Stimulated activated CD8-positive, alpha-beta memory T cell treated with anti-CD3 and anti-CD28 coated beads, Interleukin-12 subunit alpha, Interleukin-12 subunit beta, amount 100 ng/mL, for 1 hour (primary cell): ENCODE measurements at places on chromosomes 4 and X.

GRCh38 chr4:140044337-140044902 lies 109.6 kb downstream of the MAML3 start:
- DNase-seq: no peak

DNA sequence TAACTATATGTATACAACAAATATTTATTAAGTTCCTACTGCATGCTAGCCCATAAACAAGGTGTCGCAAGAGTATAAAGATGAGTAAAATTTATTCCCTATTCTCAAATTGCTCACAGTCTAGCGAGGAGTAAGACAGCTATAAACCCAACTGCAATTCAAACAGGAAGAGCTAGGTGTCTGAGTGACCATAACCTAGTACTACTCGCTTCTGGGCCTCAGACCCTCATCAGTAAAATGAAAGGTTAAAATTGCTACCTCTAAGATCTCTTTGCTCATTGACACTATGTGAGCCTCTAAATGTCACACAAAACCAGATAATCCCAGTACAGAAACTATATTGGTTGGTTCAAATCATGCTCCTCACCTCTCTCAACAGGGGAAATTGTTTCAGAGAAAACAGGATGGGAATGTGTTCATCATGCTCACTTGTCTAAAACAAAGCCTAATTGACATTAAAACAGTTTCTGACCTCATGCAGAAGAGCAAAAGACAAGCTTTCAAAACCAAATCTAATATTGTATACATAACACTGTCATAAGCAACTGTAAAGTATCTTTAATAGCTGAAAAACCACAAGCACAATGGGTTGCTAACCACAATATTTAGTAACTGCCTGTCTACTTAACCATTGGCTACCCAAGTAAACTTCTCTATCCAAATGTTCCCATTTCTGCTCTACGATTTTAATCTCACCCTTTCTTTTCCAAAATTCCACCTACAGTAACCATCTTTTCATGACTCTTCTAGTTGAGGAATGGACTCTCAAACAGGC lies 264.6 kb upstream of the FMR1 start:
- DNase-seq: no peak

DNA sequence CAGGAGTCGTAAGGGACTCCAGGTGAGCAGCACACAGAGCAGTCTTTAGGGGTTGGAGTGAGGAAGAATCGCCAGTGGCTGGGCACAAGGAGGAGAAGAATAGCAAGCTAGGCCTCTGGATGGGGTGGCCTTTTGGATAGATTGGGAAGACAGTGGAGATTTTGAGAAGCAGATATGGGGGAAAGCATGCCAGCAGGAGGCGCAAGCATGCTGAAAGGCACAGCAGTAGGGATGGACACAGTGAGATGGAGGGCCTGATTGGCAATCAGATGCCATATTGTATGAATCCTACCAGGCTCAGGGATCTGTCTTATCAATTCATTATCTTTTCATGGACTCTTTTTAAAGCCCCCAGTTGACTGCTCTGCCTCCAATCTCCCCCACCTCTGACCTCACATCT lies 60.4 kb upstream of the MAGEA4 start:
- DNase-seq: no peak

DNA sequence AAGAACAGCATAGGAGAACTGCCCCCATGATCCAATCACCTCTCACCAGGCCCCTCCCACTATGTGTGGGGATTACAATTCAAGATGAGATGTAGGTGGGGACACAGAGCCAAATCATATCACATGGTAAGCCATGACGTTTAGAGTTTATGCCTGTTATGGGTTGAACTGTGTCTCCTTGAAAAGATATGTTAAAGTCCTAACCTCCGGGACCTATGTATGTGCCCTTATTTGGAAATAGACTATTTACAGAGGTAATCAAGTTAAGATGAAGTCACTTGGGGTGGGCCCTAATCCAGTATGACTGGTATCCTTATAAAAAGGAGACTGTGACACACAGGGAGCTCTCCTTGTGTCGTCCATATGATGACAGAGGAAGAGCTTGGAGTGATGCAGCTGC lies 25.2 kb upstream of the SLC2A9 start:
- DNase-seq: no peak

GRCh38 chr4:101014417-101014816 lies 332.9 kb downstream of the PPP3CA start:
- DNase-seq: no peak

- no peak for DNase-seq
Measured at GRCh38 chr4:77413766-77414165, 191.9 kb upstream of the CXCL13 start.
